ENCODE measurements at places on chromosomes 2 and 18.

- DNase-seq = no peak
Measured at GRCh38 chr18:3392467-3392855, 57.5 kb upstream of the TGIF1 start.

DNA sequence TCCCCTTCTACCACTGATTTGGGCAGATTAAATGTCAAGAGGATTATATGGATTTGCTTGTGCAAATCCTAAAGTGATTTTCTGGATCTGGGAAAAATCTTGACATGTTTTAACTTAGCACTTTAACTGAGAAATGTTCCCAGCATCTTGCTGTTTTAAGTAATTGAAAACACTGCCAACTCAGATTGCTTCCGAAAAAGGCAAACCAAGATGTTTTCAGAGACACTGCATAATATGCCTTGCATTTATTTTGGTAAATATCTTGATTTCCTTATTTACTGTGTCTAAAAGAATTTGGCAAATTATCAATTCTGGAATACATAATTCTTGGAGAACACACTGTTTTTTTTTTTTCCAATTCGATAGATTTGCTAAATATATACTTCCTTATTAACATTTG is 385.0 kb upstream of the FAM98A start:
- DNase-seq = no peak

- no peak for DNase-seq
Measured at GRCh38 chr2:231525248-231526163, 4.7 kb downstream of the NMUR1 start.

DNA sequence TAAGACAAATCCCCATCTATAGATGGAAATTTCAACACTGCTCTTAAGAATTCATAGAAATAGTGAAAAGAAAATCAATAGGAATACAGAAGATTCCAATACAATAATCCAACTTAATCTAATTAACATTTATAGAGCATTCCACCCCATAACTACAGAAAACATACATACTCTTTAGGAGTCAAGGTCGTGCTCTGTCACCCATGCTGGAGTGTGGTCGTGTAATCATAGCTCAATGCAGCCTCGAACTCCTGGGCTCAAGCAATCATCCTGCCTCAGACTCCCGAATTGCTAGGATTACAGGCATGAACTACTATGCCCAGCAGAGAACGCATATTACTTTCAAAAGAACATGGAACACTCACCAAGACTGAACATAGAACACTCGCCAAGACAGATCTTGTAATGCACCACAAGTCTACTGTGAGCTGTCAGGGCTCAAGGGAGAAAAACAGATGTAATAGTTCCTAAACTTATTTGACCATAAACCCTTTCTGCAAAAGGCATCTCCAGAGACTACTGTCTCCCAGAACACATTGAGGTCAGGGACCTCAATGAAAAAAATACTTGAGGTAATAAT is 14.1 kb downstream of the MEMO1 start:
- no peak for DNase-seq

- no peak for DNase-seq
Measured at GRCh38 chr2:174979996-174980395, 25.2 kb downstream of the CHN1 start.

- no peak for DNase-seq
Measured at GRCh38 chr2:54556621-54557121, 100.5 kb downstream of the SPTBN1 start.

DNA sequence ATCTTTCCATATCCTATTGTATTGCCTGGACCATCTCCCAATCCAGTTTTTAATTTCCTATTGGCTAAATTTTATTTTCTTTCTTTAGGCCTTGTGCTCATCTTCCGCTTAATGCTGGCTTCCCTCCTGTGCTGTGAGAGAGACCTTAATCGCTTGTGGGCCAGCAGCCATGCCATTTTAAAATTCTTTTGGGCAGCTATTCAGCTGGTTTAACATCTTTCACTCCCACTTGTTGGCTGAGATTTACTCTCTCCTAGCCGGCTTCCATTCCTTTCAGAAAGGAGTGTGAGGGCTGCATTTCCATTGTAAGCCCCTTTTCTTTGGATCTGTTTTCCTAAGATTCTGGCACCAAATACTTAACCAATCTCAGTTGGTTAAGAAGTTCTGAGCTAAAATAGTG is 140.9 kb upstream of the RASGRP3 start:
- no peak for DNase-seq

GRCh38 chr2:233414273-233414654 is 60.0 kb downstream of the DGKD start:
- no peak for DNase-seq

DNA sequence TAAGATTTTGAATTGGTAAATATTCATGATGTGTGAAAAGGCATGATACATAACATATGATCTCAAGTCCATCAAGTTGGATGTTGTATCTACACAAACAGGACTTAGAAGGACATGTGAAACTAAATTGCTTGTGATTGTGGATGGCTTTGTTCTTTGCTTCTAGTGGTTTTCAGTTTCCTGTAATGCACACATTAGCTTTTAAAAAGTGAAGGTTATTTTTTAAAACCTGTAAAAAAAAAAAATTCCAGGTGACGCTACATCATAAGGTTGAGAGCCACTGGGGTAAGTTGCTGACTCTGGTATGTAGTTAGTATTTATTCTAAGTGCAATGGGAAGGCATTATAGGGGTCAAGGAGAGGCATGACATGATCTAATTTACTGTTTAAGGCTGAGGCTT is 48.4 kb upstream of the TMEM247 start:
- no peak for DNase-seq
